ENCODE measurements at places on chromosomes 11 and 22.

DNA sequence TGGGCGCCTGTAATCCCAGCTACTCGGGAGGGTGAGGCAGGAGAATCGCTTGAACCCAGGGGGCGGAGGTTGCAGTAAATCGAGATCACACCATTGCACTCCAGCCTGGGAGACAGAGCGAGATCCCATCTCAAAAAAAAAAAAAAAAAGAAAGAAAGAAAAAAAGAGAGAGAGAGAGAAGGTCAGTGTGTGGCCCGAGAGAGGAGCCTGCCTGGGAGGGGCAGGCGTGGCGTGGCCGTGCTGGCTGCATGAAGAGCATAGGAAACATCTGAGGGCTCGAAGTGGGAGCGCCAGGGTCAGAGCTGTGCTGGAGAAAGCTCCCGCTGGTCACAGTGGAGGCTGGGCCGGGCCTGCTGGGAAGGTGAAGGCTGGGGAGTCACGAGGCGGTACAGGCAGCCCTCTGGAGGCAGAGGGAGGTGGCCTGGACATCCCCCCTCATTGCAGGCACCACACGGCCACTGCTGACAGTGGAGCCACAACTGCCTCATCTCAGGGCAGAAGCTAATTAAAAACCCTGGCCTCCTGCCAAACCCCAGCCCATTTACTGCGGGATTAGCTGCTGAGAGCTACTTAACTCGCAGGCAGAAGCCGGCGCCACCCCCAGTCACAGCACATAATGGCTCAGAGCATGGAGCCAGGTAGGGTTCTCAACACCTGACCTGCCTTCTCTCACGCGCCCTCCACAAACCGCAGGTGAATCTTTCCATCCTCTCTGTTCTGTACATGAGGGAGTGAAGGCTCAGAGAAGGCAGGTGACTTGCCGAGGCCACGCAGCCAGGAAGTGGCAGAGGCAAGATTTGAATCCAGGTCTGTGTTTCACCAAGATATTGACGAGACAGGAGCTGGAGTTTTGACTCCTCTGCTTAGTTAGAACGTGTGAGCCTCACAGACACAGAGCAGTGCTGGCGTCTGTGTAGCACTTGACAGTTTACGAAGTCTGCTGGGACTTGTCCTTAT, 32.6 kb downstream of the NFAM1 start:
- DNase-seq: peak; percentile 9

DNA sequence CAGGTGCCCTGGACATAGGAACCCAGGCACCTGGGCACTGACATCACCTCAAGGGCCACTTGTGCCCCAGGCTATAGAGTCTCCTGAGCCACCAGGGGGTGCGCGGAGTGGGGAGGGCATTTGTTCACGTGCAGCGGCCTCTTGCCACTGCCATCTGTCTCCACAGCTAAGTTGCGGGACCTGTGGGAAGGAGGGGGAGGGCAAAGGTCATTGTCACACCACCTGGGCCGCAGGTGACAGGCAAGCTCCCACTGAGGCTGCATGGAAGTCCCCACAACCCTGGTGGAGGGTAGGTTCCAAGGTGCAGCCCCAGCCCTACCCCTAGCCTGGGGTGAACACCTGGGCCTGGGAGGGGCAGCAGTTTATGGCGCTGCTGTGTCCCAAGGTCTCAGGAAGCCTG, 79.5 kb downstream of the PIWIL3 start:
- no peak for DNase-seq

DNA sequence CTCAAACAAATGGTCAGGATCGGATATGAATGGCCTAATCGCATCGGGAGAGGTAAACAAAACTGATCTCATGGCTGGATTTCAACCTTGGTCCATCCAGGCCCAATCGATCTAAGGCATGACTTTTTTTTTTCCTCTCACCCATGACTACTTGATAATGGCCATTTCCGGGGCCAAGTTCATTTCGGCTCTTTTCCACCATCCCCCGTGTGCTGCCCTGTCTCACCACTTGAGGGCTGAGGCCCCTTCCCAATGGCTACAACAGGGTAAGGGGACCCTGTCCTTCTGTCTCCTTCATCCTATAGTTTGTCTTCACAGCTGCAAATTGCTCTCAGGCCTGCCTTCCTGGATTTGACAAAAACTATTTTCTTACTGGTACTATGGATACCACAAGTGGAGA, 26.7 kb downstream of the GRAP2 start:
- no peak for DNase-seq

DNA sequence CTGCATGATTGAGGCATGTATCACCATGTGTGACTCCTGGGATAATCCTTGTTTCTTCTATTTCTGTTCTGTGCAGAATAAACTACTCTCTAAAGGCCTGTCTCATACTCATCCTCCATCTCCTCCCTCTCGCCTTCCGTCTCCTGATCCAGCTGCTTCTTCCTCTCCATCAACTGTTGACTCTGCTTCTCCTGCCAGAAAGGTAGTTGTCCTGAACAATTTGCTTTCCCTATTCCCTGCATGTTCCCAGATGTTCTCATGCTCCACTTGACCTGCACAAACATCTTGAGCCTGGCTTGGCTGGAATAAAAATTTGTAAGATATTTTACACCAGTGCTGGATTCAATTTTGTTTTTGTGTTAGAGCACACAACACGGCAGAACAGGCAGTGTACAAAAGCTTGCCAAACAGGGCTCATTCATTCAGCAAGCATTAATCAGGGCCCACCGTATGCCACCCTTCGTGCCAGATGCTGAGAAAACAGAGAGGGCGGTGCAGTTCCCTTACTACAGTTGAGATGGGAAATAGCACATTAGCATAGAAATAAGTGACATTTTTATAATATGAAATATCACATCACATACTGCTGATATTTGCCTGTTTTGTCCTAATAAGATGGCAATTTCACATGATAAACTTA, 133.3 kb upstream of the PARVA start:
- peak; percentile 68 for DNase-seq

- no peak for DNase-seq
These were observed 23.9 kb upstream of the EED start for GRCh38 chr11:86220653-86221052.

DNA sequence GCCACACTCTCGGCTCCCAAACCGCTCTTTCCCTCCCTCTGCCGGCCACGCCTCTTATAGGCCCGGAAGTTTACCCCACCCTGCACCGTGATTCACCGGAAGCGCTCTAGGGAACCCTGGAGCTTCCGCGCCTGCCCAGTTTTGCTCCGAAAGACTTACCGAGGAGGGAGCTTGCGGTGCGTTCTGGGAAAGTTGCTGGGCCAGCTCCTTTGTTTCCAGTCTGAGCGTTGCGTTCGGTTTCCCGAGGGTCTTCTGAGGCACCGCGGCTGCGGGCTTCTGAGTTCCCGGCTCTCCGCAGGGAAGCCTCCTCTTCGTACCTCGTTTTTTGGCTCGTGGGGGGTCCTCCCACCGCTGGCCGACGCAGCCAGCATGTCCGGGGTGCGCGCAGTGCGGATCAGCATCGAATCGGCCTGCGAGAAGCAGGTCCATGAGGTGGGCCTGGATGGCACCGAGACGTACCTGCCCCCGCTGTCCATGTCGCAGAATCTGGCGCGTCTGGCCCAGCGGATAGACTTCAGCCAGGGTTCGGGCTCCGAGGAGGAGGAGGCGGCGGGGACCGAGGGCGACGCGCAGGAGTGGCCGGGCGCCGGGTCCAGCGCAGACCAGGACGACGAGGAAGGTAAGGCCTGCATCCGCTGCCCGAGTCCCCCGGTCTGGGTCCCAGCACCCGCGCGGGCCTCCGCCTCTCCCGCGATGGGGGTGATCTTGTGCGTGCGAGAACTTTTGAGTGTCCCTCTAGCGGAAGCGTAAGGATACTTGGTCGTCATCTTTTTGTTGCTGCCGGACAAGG, at the start of gene MED17:
Gene MED17, plus strand, starts transcription at position 138 of the 790 bp plus-strand sequence. Its CDS starts 232 bp downstream, at position 370.
- DNase-seq: peak; percentile 93

DNA sequence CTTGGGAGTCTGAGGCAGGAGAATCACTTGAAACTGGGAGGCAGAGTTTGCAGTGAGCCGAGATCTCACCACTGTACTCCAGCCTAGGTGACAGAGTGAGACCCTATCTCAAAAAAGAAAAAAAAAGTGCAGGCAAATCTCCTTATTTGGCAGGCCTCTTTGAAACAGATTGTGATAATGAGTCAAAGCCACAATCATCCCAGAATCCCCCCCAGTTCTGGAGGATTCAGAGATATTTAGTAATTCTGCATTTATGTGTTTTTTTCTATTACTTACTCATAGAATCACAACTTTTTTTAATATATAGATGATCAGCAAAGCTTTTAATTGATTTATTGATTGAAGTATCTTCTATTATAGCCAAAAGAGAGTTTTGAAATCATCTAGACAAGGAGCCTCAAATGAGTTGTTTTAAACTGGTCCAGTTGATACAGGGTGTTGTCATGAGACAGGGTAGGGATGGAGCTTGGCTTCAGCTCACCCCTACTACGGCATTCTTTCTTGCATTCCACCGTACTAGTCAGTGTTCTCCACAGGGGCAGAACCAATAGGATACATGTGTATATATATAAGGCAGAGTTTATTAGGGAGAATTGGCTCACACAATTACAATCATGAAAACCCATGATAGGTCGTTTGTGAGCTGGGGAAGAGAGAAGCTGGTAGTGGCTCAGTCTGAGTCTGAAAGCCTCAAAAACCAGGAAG, 39.3 kb upstream of the SORL1 start:
- no peak for DNase-seq

GRCh38 chr11:60657888-60658287, 41.5 kb upstream of the MS4A8 start:
- no peak for DNase-seq

DNA sequence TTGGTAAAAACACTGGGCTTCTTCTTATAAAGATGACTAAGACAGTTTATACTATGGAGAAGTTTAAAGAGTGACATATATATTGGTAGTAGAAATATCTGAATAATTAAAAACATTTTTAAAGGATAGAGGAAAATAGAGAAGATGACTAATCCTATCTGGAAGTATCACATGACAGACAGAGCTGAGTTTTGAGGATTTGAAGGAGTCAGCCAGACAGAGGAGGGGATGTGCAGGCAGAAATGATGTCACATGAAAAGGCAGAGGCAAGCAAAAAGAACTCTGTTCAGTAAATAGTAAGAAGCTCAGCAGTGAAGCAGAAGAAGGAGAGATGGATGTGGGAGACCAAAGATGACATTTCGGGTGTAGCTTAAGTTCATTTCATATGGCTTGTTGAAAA, 1.6 kb downstream of the OR10A2 start:
- no peak for DNase-seq

- DNase-seq: no peak
These were observed 7.3 kb downstream of the AIP start for GRCh38 chr11:67489885-67490726.

GRCh38 chr11:2848497-2848896, 37.1 kb downstream of the CDKN1C start:
- DNase-seq: no peak

GRCh38 chr11:4658629-4659445, 15.1 kb downstream of the OR51E1 start:
- DNase-seq: no peak

- no peak for DNase-seq
These were observed 36.2 kb upstream of the PAK1 start for GRCh38 chr11:77510095-77510494.

- DNase-seq: no peak
These were observed 45.8 kb downstream of the PC start for GRCh38 chr11:66912361-66912760.

Data from dorsolateral prefrontal cortex (tissue), 122 donors.